ENCODE measurements at places on chromosomes 1 and 21.

GRCh38 chr1:155218854-155219591 lies 10.5 kb downstream of the MTX1 start:
- DNase-seq, result no peak

DNA sequence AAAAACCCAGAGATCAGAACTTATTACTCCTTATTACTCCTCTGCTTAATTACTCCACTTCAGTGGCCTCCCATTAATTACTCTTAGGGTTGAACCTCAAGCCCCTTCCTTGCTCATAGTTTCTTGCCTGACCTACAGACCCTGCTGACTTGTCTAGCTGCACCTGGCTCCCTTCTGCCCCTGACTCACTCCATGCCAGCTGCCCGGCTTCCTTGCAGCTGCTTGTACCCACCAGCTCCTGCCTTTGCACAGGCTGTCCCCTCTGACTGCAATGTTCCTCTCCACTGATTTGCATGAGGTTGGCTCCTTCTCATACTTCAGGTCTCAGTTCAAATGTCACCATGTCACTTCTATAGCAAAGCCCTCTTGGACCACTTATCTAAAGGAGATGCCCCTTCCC lies 1.9 kb upstream of the PTPRU start:
- DNase-seq, result no peak

DNA sequence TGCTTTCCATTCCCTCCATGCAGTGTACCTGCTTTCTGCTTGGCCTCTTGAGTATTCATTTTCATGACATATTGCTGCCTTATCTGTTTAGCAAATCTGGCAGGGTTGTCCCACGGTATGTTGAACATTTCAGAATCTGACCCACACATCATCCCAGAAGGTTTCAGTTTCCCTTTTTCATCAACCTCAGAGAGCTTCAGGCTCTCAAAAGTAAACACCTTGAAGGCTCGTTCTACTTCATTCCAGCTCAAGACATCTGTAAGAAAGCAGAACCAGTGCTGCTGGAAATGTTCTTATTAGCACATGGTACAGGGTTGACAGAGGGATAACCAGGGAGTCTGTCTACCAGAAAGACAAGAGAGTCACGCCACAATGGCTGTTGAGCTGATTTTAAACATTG lies 103.6 kb downstream of the SPAG17 start:
- DNase-seq, result no peak

DNA sequence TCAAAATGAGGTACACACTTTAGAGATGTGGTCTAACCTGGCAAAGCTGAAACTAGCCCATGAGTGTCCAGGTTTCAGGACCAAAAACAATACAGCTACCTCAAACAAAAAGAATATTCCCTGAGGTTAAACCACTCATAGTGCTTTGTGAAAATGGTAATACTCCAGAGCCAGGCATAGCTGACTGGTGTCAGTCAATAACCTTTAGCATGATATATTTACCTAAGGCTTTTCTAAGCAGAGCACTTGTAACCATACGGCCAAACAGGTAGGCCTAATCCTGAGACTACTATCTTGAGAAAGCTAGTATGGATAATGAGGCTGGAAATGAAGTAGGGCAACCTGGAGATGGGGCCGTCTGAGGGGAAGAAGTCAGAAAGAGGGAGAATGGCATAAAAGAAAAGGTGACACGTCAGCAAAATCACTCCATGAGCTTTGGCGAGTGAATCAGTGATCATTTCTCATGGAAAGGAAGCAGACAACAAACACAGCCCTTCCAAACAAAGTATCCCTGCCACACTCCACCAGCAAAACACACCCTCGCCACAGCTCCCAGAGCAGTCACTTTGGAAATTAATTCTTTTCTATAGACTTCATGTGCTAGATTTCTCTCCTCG lies 1.7 kb upstream of the LRRC52 start:
- DNase-seq, result no peak

DNA sequence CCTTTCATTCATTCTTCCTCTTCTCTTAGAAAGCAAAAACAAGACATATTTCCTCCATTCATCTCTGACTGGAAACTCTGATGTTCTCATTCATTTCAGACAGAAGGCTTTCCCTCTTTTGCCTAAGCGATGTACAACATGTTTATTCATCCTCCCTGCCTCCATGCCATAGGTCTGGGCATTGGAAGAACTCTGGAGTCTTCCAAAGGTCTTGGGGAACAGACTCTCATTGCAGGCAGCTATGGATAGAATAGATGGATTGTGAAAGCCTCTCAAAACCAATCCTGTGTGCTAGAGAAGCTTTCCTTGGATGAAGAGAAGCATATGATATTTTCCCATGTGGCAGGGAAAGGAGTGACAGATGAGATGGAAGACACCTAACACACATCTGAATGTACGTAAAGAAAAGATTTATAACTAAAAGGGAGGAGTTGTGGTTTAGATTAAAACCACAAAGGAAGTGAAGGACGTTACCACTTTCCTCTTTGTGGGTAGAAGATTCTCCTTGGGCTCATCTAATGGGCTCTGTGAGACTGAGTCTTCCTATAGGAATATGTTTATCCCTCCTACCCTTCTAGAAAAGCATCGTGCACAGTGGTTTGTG lies 38.7 kb downstream of the BCL9 start:
- no peak for DNase-seq

DNA sequence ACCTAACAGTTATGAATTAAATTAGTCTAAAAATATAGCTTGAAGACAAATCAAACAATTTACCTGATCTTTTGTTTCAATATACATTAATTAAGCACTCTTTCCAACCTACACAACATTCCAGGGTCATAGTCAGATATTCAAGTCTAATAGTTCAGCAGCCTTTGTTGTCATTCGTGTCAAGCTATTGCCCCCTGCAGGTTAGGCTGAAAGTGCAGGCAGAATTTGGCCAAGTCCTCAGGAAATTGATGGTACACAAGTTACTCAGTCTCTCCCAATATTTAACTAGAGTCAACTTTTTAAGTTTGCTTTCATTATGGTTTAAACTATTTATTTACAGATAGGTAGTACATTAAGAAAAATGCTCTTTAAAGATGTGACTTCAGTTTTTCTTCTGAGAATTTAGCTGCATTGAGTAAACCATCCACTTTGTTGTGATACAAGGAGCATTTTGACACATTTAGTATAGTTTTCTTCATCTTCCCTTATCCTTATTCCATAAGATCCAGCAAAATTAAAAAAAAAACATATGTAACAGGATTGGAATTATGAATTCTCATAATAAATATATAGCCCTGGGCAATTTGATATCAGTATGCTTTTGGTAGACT lies 130.3 kb upstream of the DPYD start:
- peak; percentile 30 for DNase-seq

DNA sequence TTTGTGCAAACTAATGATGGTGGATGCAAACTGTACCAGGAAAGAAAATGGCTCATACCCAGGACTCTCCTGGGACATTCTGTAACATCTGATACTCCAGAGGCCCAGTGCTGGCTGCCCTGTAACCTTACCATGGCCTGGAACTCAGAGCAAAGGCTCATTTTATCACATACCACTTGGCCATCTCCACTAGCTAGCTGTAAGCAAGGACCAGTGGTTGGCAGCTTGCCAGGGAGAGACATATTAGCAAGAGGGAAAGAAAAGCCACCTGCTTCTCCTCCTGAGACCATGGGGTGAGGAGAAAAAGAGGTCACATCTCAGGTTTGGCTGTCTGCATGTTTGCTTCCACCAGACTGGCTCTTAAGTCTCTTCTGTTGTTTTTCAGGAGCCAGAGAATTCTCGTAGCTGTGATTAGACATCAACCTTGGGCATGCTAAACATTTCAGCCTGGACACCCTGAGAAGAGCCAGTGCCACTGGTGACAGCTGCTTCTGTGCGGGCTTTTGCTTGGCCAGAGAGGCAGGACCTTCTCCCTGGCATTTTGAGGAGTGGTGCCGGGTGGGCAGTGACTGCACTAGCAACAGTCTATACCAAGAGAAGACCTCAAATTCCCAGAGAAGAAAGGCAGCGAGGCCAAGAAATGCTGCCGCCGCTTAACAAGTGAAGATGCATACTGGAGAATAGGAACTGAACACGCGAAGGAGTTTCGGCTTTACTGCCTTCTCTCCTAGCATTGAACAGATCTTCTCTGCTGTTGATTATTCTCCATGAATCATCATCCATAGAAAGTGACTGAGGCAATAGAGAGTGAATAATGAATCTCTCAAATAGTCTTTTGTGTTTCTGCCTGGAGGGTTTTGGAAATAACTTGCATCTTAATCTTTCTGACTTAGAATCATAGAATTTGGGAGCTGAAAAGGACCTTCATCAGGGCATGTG lies 6.7 kb upstream of the INKA2 start:
- no peak for DNase-seq

DNA sequence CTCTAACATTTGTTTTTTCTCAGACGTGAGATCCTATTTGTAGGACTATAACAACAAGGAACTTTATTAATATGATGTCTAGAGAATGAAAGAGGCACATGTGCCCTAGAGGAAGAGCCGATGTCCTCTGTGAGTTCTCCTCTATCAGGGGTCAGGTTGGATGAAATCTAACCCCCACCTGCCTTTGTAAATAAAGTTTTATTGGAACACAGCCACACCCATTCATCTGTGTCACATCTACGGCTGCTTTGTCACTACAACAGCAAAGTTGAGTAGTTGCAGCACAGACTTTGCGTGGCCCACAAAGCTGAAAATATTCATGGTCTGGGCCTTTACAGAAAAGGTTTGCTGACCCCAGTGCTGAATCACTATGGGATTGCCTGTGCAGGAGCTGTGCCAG lies 571 bp upstream of the CAPN9 start:
- no peak for DNase-seq

DNA sequence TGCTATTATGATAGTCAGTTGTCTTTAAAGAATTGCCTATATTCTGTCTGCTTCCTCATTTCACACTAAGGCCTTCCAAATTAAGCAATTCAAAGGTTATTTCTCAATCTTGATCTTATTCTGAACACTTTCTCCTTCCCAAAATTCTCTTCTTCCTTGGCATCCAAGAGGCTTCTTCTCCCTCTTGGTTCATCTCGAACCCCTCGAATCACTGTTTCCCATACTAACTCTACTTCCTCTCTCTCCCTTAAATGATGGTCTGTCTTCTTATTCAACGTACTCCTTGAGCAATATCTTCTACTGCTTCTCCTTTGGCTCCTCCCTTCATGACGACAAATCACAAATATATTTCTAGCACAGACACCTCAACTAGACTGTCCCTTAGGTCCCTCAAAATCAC lies 4.5 kb downstream of the COPA start:
- no peak for DNase-seq

DNA sequence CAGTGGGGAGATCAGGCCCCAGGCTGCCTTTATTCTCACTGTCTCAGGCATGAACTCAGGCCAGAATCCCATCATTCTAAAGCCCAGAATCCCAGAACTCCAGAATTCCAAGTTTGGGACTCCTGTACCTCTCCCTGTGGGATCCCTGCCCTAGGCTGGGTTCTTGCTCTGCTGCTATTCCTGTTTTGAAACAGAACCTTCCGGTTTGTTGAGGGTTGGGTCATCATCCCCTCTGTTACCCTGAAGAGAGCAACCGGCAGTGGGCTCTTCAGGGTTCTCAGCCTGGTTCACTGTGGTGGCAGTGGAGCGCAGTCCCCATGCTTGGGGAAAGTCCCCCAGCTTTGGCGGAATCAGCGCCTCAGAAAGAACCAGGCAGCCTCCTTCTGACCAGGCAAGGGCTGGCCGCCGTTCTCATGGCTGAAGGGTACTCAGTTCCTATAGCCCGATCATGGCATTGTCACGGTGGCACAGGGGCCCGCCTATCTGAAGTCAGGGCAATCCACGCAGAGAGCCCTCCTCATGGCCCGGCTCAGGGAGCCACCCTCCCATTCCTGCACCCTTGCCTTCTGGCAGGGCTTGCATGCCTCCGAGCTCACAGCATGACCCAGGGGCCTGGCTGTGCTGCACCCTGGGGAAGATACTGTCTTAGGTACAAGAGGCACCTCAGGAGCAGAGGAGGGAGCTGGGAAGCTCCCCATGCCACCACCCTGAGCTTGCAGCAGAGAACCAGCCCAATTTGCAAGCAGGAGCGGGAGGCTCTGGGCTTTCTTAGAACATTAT lies 335.6 kb upstream of the VAMP3 start:
- no peak for DNase-seq

DNA sequence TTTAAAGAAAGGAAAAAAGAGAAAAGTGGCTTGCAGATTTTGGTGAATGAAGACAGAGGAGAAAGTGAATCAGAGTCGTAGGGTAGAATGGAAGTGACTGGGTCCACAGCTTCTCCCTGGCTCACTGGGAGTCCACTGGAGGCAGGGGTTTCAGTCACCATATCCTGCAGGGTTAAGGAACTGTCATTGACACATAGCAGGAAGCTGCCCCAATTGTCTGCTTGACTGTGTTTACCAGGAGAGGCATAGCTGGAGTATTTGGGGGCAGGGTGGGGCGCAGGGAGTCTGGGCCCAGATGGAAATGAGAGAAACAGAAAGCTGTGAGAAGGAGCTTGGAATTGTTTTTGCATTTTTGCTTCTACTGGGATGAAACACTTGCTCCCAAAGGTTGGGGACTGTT lies 228.8 kb upstream of the CSF3R start:
- no peak for DNase-seq

DNA sequence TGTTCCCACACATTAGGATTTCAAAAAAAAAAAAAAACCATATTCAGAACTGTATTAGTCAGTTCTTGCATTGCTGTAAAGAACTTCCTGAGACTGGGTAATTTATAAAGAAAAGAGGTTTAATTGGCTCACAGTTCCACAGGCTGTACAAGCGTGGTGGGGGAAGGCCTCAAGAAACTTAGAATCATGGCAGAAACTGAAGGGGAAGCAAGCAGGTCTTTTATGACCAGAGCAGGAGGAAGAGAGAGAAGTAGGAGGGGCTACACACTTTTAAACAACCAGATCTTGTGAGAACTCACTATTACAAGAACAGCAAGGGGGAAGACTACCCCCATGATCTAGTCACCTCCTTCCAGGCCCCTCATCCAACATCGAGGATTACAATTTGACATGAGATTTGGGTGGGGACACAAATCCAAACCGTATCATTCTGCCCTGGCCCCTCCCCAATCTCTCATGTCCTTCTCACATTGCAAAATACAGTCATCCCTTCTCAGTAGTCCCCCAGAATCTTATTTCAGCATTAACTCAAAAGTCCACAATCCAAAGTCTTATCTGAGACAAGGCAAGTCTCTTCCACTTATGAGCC lies 51.8 kb downstream of the POU2F1 start:
- DNase-seq, result no peak

DNA sequence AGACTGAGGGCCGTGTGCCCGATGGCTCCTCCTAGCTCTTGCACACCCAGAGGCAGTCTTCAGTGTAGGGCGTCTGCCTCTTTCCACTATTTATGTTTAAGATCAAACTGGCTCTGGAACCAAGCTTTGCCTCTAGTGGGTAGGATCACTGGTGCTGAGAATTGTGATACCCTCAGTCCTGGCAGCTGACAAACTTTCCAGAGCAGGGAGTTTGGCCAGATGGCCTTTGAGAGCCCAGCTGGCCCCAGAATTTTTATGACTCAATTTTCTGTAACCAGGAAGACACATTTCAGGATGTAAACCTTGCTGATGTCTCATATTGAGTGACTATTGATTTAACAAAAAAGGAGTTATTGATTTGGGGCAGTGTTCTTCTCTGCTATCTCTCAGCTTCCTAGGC lies 6.7 kb downstream of the COQ8A start:
- DNase-seq, result no peak

- DNase-seq, result no peak
Measured at GRCh38 chr1:179202161-179202560, 27.3 kb downstream of the ABL2 start.
